H9 (cell line): ENCODE measurements at places on chromosomes 3 and 15.

DNA sequence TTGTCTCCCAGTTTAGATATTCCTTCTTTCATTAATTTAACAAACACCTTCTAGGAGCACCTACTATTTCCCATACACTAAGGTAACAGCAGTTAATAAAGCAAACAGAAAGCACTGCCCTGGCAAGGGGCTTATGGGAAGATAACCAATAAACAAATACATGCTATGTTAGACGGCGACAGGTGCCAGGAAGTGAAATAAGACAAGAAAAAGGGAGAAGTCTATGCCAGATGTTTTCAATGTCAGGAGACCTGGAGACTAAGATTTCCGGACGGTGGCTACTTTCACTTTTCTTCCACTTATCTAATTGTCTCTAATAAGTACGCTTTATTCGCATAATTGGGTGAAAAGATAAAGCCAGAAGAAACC, 32.5 kb upstream of the ZNF445 start:
- DNase-seq = no peak

- peak; percentile 73 for DNase-seq
Observed at GRCh38 chr15:43776101-43776717, 557 bp downstream of the ELL3 start.

GRCh38 chr15:88121968-88122530, 134.5 kb downstream of the NTRK3 start:
- DNase-seq = no peak

DNA sequence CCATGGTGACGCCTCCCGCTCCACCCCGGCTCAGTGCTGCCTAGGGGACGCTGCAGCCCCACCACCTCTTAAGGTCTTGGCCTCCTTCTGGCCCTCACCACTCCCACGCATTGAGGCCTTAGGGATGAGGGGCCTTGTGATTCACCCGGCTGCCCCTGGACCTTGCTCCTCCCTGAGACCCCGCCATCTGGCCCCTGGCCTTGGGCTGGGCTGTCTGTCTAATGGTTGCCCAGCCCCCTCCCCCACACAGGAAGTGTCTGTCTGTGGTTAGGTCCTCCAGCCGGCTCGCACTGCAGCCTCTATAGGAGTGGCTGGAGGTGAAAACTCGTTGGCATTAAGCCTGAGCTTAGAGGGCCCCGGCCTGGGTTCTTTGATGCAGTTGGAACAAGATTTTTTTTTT, 21.5 kb upstream of the MTHFS start:
- peak; percentile 85 for DNase-seq

DNA sequence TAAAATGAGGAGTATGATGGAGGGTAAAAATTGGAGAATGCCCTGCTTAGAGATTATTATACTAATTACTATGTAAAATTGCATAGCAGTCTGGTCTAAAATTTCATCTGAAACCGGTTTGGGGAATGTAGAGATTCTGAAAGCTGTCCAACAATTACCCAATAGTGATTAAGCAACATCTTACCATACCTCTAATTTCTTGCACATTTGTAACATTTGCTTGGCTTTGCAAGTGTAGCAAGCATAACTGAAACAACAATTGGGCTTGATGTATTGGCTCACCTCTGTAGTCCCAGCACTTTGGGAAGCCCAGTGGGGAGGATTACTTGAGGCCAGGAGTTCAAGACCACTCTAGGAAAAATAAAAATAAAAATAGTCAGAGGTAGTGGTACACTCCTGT, 17.4 kb downstream of the AADACL2 start:
- DNase-seq = no peak

GRCh38 chr3:156236556-156237260, 116.3 kb downstream of the KCNAB1 start:
- no peak for DNase-seq

DNA sequence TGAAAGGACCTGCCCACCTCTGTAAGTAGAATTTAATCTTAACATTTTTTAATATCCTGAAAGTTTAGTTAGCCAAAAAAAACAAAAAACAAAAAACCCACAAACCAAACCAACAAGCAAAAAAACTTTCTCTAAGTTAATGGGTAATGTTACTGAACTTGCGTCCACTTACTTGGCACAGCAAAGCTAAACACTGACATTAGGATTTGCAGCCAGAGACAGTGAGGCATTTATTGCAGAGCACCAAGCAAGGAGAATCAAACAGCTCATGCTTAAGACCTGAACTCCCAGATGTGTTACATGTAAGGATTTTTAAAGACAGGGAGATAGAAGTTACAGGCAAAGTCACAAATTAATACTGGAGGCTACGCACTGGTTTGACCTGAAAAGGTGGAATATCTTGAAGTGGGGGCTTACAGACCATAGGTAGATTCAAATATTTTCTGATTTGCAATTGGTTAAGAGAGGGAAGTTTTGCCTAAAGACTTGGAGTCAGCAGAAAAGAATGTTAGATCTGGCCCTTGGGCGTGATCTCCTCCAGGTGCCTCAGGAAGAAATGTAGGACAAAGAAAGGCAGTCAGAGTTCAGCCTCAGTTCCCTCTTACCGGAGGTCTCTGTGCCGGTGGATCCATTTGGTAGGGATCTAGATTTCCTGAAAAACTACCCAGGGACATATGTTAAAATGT, 205.0 kb downstream of the ADAMTSL3 start:
- no peak for DNase-seq

DNA sequence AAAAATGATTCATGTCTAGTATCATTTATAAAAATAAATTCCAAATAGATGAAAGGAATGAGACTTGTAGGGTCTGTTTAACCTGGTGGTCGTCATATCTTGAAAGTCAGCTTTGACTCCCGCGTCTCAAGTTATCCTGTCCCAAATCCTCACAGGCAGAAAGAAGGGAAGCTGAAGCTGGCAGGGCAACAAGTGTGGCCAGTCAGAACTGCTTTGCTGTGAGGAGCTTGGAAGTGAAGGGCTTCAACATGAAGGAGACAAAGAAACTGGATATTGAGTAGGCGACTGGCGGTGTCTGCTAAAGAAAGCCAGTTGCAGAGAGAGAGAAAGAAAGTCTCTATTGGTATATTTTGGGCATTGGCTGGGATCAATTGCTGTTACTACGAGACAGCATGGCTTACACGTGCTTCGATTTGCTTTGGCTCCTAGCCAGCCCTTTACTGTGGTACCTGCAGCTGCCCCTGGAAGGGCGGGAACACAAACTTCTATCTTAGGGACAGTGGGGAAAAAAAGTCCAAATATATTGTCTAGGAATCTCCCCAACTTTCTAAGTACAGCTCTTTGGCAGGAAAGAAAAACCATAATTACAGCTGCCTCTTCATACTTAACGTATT, 107.2 kb downstream of the CHST2 start:
- no peak for DNase-seq
